ENCODE measurements at places on chromosomes 4 and X. TPM values are rescaled to one million over a fixed set of nuclear protein-coding genes. Genes with fewer than 3 reads are reported as not detected.

NUDT6 gene
- 5.7 TPM for total RNA-seq

CT45A2 gene
- not detected for total RNA-seq

CNGA1 gene
- 0.56 TPM for total RNA-seq

FRAS1 gene
- total RNA-seq, result 4.1 TPM

NEIL3 gene
- 2.8 TPM for total RNA-seq

TMEM31 gene
- not detected for total RNA-seq

PNMA5 gene
- total RNA-seq, result not detected

WAS gene
- total RNA-seq, result 0.09 TPM

NCAPG gene
- total RNA-seq, result 38.7 TPM

ZNF674 gene
- total RNA-seq, result 5.2 TPM

BGN gene
- total RNA-seq, result 16.6 TPM
